ELF-1 (cell line): ENCODE measurements at places on chromosomes 4 and X.

DNA sequence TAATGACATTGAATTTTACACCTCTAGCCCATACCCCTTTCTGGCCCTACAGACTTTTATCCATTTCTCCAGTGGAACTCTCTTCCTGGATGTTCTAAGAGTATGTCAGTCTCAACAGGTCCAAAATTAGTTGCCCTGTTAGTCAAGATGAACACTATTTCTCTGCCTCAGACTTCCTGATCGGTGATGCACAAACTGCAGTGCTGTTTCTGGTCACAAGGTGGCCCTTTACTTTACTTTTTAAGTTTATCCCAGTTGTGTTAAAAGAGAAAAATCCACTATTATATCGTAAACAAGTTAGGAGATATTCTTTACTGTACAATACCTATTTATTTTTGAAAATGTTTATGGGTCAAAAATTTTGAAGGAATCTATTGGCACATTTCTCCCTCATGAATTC lies 13.1 kb downstream of the TCEAL7 start:
- no peak for DNase-seq

GRCh38 chr4:101289306-101289705 lies 58.0 kb downstream of the PPP3CA start:
- no peak for DNase-seq

DNA sequence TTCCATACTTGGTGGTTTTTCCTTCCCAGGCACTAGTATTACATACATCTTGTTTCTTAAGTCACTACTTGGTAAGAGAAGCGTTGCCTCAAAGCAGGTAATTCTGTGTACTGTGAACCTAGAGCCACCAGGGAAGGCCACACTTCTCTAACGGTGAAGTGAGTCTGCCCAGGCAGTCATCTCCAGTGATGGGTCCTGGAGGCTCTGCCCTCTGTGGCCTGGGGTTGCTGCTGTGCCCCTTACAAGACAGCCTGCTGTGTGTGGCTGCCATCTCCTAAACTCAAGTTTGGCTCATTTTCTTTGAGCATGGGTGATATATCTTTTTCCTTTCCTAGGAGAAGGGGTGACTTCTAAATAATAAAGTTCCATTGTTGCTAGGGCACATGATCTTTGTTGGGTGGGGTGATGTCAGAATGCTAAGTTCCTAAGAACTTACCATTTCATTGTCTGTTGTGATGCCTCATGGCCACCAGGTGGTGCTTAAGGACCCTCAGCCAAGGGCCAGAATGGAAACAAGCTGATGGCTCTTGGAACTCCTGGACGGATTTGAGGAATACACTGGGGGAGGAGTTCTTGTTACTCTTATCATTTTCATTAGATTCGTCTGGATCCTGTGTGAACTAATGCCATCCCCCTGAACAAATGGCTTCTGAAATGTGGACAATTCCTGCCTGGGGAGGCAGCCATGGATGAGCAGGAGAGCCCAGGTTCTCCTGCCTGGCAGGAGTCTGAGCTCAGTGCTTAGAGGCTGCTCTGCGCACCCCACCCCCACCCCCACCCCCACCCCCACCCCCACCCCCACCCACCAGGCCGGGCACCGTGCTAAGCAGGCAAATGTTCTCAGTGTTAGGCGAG lies 41.1 kb upstream of the WDR1 start:
- peak; percentile 66 for DNase-seq

DNA sequence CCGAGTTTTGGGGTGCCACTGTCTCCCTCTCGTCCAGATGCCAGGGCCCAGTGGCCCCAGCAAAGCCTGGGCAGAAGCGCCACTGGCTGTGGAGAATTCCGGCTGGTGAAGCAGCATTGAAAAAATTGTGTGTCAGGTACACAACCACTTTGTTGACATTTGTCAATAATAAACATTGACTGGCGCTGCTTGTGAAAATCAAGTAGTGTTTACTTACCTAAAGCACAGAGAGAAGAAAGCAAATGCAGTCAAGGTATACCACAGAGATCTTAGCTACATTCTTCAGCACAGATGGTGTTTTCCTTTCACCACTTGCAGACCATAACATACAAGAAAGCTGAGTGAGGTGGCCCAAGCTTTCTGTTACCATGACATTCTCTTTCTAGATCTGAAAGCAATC lies 14.5 kb upstream of the SLC7A11 start:
- DNase-seq, result no peak

DNA sequence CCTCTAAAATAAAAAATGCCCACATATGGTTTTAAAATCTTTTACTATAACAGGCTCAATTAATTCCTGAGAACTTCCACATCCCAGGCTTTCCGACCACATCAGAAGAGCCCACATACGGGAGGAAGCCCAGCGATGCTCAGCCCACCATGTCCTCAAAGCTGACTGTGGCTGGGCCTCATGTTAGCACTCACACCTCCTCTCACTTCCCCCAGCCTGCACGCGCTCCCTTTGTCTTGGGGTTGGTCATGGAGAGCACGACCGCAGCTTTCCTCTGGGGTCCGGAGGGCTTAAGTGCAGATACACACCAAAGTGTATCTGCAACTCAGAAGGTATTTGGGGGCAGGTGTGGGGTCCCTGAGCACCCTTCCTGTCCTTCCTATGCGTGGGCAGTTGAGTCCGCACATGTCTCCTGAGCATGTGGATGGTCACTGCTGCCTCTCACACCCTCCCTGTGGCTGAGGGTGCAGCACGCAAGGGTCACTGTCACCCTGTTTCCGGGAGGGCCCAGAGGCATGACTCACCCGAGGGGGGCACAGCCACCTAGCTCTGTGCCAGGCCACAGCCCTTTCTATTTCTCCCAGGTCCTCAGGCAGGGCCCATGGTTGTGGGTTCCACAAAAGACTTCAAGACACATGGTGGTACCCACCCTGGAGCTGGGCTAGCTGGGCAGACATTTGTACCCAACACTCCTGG lies 21.2 kb downstream of the WDR1 start:
- no peak for DNase-seq

GRCh38 chr4:72846280-72847111 lies 223.0 kb downstream of the COX18 start:
- DNase-seq, result peak; percentile 91

DNA sequence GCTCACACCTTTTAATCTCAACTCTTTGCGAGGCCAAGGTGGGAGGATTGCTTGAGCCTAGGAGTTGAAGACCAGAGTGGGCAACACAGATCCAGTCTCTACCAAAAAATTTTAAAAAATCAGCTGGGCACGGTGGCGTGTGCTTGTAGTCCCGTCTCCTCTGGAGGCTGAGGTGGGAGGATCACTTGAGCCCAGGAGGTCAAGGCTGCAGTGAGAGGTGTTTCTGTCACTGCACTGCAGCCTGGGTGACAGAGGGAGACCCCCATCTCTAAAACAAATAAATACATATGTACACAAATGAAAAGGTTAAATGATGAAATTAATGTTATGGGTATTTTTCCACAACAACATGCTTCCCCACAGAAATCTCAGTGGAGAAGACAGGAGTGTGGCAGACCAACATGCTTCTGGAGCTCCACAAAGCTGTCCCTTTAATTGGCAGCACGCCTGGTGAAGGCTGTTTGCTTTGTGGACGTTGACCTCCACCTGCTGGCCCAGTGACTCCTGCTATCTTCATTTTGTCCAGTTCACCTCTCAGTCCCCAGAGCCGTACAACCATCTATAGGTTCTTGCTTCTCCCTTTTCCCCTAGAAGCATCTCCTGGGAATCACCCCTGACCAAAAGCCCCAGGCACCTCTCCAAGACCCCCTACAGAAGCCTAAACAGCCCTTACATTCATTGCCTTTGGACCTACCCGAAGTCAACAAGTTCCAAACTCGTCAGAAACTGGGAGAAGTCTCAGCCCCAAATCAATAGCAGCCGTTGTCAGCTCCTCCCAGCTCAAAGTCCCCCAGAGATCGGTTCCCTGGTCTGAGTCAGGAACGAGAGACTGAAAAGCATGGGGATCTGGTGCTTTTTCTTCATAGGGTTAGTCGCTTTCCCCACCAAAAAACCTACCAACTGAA lies 36.4 kb upstream of the CD99 start:
- DNase-seq, result peak; percentile 33

- DNase-seq, result no peak
Measured at GRCh38 chr4:43680421-43680820, 768.2 kb downstream of the KCTD8 start.

DNA sequence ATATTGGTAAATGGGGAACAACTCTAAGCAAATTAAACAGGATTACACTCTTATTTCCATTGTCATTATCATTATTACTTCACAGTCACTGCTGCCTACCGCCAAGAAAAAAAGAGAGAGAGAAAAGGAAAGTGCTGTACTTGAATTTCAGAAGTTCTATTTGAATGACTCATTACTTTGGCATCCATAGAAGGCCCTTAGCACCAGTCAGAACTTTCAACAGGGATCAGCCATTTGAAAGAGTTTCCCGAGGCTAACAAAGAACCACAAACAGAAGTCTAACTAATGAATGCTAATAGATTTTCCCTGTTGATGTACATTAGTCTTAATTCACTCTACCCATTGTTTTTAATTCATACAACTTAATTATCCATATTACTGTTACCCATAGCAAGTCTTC lies 116.3 kb downstream of the SHROOM4 start:
- peak; percentile 58 for DNase-seq

GRCh38 chr4:168662297-168662984 lies 165.6 kb downstream of the PALLD start:
- no peak for DNase-seq

DNA sequence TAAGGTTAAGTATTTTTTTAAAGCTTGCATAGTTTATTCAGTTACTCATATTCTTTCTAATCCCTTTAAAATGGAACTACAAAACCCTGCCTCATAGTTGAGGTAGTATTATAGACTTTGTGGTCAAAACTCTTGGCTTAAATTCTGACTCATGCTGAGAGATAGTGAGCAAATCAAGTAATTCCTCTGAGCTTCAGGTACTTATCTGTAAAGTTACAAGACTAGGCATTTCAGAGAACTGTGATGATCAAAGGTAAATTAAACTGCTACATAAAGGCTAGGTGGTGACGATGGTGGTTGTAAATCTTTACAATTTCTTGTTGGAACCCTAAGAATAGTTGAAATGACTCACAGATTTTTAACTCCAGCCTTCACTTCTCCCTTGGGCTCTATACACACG lies 3.2 kb upstream of the CLOCK start:
- DNase-seq, result no peak

DNA sequence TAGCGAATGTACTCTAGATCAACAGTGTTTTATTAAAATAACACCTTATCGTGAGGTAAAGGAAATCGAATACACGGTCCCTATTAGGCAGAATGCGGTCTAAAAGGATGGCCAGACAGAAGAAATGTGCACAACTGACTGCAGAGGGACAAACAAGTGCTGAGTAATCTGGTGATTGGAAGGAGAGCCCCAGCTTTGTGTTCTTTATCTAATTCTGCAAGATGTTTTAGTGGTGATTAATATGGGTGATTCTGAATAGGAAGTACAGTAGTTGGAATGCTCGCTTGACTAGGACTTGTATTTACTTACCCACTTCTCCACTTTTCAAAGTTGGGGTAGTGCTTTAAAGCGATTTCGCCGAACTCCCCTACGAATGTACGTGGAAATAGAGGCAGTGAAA lies 1.2 kb downstream of the WDR44 start:
- no peak for DNase-seq
